ENCODE measurements at places on chromosomes 6 and 20.

DNA sequence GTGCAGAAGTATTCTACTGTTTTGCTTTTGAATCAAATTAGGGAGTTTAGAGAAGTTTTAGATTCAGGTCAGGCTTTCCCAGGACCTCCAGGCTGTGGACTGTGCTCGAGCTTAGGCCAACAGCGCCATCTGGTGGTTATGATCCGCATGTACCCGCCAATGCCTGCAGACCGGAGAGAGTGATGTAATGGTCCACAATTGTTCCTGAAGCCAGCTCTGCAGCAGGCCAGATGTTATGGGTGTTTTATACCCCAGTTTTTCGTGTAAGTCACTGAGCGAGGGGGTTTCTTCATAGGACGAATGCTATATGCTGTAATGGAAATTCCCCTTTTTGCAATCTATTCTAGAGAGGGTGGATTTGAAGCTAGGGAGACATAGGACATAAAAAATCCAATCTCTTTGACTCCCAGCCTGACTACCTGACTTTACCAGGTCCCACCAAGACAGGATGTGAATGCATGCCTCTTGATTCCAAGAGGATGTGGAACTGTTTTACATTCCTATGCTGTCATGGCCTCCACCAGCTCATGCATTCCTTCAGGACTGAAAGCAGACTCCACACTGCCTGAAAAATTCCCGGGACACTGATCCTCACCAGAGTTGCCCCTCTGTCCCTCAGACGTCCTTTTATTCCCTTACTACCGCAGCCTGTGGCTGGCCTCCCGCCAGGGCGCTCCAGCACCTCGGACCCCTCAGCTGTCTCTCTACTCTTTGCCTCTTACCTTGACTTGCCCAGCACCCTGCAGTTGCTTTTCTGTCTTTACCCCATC is 41.2 kb upstream of the LY86 start:
- peak; percentile 24 for DNase-seq

DNA sequence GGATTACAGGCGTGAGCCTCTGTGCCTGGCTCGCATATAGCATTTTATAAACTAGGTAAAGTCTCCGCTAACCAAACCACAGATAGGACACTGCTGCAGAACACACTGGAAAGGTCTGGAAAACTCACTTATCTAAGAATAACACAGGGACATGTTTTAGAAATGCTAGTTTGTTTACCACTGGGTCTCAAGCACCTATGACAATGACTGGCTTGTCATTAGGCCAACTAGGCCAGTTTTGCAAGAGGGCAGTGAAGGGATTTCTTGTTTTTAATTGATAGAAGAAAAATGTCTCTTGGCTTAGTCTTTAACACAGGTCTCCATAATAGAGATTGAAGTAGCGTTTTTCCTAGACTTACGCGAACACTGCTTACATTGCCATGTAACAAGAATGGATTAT is 201.4 kb downstream of the TMEM242 start:
- DNase-seq: no peak

- no peak for DNase-seq
Measured at GRCh38 chr6:106557837-106558236, 71.5 kb downstream of the RTN4IP1 start.

DNA sequence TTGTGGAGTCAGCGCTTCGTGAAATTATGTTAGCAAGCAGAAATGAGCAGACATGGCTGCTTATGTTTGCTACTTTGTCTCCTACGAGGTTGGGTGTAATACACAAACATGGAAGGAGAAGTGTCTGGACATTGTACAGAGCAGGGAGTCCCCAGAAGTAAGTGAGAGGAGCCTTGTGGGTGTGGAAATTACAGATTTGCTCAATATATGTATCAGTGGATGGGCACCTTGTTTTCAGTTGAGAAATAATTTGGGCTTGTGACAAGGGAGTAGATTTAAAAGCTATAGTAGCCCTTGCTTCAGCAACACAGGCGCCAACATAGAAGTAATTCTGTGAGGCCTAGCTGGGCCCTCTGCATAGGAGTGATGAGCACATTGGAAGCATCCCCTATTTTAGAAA is 49.2 kb downstream of the HECA start:
- no peak for DNase-seq

DNA sequence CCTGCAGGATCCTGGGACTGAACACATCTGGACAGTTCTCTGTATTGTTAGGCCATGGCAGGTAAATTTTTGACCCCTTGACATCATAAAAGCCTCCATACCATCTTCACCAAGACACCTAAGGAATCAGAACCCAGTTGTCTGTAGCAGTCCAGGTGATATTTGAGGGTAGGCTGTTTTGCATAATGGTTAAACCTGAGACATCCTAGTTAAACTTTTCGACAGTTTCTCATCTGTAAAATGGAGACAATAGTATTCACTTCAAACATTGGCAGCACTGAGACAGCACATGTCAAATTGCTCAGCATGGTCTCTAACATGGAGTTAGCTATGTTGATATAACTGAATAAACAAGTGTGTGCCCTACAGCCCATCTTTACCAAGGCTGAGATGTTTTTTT is 24.8 kb downstream of the C6orf62 start:
- no peak for DNase-seq
